Activated CD8-positive, alpha-beta T cell treated with anti-CD3 and anti-CD28 coated beads for 36 hours (primary cell): ENCODE measurements at places on chromosomes 16 and 17.

DNA sequence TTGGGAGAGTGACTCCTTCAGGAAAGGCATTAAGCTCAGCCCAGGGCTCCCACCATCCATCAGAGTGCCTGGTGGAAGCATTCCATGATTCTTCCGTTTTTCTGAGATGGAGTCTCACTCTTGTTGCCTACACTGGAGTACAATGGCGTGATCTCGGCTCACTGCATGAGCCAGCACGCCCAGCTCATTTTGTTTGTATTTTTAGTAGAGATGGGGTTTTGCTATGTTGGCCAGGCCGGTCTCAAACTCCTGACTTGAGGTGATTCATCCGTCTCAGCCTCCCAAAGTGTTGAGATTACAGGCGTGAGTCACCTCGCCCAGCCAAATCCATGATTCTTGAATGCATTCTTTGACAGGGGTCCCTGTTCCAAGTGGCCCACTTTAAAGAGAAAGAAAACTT, 23.1 kb downstream of the MIS12 start:
- no peak overlapping the region for H3K27ac ChIP-seq
- H3K27me3 ChIP-seq: no peaks in the 10 kb centered on the region
- no peak for DNase-seq
- peaks cover 9% of the 10 kb centered on the region for H3K36me3 ChIP-seq
- peaks cover 23% of the 10 kb centered on the region for H3K4me1 ChIP-seq

- no peaks in the 10 kb centered on the region for H3K4me1 ChIP-seq
- H3K27me3 ChIP-seq: no peaks in the 10 kb centered on the region
- H3K4me3 ChIP-seq: no peak overlapping the region
- H3K27ac ChIP-seq: no peak overlapping the region
These were observed 16.5 kb downstream of the PITPNM3 start for GRCh38 chr17:6539871-6540270.

GRCh38 chr17:82230609-82231311, 1.9 kb downstream of the SLC16A3 start:
- no peaks in the 10 kb centered on the region for H3K27me3 ChIP-seq
- peaks cover 10% of the 10 kb centered on the region for H3K36me3 ChIP-seq
- H3K27ac ChIP-seq: no peak overlapping the region
- peak; percentile 83 for DNase-seq
- peaks cover 9% of the 10 kb centered on the region for H3K4me1 ChIP-seq

DNA sequence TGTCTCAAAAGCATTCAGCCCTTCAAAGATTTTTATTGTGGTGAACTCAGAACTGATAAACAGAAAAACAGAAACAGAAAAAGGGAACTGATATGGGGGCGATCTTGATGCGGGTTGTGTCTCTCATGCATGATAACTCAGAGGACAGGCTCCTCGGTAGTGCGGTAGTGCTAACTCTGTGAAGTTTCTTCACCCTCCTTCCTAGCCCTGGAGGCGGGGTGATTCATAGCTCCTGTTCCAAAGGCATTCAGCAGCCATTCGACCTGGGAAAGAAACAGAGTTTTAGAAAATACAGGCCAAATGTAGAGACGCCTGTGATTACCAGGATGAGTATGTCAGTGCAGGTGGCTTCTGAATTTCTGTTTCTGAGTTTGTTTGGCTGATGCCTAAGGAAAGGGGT, 5.5 kb upstream of the MAF start:
- peaks cover 43% of the 10 kb centered on the region for H3K27me3 ChIP-seq
- H3K27ac ChIP-seq: no peak overlapping the region
- no peak for DNase-seq
- H3K4me3 ChIP-seq: no peak overlapping the region

DNA sequence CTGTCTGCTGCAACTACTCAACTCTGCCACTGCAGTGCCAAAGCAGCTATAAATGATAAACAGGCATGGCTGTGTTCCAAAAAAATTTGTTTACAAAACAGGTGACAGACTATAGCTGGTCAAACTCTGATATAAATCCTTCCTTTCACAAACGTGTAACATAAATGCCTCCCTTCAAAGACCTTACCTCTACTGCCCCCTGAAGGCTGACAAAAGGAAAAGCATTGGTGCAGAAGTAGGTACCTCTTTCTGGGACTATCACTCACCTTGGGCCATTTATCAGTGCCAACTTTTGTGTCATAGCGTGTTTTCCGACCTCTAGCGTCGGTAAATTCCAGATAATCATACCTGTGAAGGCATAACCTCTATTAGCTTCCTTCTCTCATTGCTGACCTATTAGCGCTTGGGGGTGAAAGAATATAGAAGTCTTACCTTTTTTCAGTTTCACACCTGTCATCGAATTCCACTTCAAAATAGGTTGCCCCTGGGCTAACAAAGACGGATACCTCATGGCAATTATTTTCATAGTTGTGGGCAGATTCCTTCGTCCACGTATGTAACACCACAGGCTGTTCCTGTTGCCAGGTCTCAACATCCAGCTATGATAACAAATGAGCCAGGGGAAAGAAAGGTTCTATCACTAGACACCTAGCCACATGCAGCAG, 67.9 kb downstream of the ZZEF1 start:
- no peak overlapping the region for H3K4me3 ChIP-seq
- peaks cover 34% of the 10 kb centered on the region for H3K36me3 ChIP-seq
- no peaks in the 10 kb centered on the region for H3K27me3 ChIP-seq
- no peaks in the 10 kb centered on the region for H3K4me1 ChIP-seq
- H3K27ac ChIP-seq: no peak overlapping the region
- no peak for DNase-seq

DNA sequence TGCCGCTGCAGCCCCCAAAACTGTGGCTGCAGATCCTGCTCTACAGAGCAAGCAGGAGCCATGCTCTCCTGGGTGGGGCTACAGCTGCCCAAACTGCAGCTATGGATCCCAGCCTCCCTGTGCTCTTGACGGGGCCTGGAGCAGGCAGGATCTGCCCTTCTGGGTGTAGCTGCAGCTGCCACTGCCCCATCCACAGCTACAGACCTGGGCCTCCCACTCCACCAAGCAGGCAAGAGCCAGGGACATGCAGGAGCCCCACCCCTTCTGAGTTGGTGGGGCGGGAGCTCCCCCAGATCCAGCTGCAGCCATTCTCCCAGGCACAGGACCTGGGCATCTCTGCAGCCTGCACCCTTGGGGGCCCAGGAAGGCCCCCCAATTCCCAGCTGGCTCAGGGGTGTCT, 551.2 kb upstream of the CA10 start:
- DNase-seq: no peak
- H3K4me3 ChIP-seq: no peak overlapping the region
- no peak overlapping the region for H3K27ac ChIP-seq

DNA sequence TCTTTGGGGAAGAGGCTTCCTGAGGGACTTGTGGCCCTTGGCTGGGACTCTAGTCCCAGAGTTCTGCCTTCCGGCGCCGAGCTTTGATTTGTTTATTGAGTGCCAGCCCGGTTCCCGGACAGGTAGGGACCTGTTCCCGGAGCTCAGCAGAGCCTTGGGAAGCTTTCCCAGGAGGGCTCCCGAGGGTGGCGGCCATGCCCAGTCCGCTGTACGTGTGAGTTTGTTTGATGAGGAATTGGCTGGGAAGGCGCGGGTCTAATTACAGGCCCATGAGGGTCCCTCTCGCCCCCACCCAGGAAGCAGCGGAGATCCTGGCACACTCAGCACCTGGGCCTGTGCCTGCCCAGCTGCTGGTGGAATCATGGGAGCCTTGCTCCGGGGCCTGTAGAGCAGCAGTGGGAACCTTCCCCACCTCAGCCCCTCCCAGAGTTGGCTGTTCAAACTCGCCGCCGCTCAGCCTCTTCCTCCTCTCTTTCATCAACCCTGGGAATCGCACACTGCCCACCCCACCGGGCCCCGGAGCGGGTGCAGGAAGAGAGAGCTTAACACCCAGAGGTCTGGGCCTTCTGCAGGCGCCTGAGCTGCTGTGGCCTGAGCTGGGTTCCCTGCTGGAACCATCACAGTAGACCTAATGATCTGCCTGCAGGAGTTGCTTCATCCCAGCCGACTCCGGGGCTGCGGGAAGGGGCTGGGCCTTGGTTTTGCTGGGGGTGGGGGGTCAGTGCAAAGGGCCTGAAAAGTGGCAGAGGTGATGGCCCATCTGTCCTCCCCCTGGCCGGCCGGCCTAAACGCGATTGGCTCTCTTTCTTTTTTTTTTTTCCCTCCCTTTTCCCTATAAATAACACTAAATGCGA, 313.7 kb downstream of the SEC14L1 start:
- no peaks in the 10 kb centered on the region for H3K27me3 ChIP-seq
- peak overlapping the region; percentile 96 for H3K27ac ChIP-seq
- peak; percentile 36 for DNase-seq
- H3K4me1 ChIP-seq: peaks cover 11% of the 10 kb centered on the region
- H3K4me3 ChIP-seq: peak overlapping the region; percentile 84
- peaks cover 91% of the 10 kb centered on the region for H3K36me3 ChIP-seq

GRCh38 chr16:48965386-48965785, 316.3 kb downstream of the CBLN1 start:
- no peaks in the 10 kb centered on the region for H3K36me3 ChIP-seq
- H3K27me3 ChIP-seq: no peaks in the 10 kb centered on the region
- no peak overlapping the region for H3K4me3 ChIP-seq
- no peaks in the 10 kb centered on the region for H3K4me1 ChIP-seq
- no peak for DNase-seq
- H3K27ac ChIP-seq: no peak overlapping the region

DNA sequence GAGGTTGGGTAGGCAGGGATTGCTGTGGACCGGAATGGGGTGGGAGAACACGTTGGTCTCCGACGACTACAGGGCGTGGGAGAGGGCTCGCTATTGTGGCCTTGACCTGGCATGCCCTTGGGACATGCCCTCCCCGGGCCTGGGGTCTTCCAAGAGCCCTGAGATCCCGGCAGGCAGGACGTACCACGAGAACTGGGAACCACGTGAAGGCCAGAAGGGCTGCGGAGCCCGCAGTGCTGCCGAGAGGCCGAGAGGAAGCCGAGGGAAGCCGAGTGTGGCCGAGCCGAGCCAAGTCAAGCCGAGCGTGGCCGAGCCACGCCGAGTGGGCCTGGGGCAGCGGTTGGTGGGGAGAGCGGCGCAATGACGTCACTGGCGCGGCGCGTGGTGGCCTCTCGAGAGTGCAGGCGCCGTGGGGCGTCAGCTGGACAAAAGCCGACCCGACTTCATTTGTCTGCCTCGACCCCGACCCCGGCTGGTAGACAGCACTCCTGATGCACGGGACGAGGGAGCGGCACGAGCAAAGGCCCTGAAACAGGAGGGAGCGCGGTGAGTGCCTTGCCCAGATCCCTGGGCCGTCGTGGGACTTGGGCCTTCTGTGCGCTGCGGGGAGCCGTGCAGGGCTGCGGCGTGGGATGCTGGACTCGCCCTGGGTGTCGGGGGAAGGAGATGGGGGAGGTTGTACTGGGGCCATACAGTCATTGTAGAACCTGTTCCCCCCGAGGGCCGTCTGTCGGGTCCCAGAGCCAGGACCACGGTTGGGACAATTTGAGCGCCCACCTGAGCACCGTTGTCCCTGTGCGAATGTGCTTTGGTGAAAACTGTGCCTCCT, 6.6 kb downstream of the SOCS1 start:
- no peaks in the 10 kb centered on the region for H3K27me3 ChIP-seq
- peaks cover 52% of the 10 kb centered on the region for H3K36me3 ChIP-seq
- no peak overlapping the region for H3K27ac ChIP-seq
- no peak overlapping the region for H3K4me3 ChIP-seq

- peaks cover 1% of the 10 kb centered on the region for H3K36me3 ChIP-seq
- DNase-seq: no peak
- H3K4me1 ChIP-seq: peaks cover 48% of the 10 kb centered on the region
- peak overlapping the region; percentile 74 for H3K4me3 ChIP-seq
These were observed 41.4 kb downstream of the LIG3 start for GRCh38 chr17:35021520-35022380.

DNA sequence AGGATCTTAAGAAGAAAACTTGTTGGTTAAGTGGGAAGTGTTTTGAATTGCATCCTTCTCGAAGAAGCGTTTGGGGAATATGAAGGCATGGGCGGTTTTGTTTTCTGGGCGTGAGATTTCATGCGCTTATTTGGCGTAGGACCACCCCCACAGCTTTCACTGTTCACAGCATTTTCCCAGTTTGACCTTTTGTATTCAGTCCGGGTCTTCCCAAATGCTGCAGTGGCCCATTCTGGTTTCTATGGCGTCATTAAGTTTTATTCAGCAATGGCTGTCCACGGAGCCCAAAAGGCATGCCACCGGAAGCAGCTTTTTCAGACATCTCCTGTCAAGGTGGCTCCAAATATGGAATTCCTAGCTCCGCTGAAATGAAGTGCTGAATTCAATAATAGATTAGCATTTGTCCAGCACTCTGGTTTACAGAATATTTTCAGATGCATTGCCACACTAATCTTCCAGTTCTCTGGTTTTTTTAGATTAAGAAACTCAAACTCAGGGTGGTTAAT, 90.6 kb upstream of the FBXO47 start:
- H3K4me1 ChIP-seq: peaks cover 10% of the 10 kb centered on the region
- no peak for DNase-seq
- H3K4me3 ChIP-seq: peak overlapping the region; percentile 75

GRCh38 chr16:23940111-23940510, 104.3 kb downstream of the PRKCB start:
- no peak overlapping the region for H3K27ac ChIP-seq
- no peak overlapping the region for H3K4me3 ChIP-seq
- H3K36me3 ChIP-seq: peaks cover 5% of the 10 kb centered on the region

DNA sequence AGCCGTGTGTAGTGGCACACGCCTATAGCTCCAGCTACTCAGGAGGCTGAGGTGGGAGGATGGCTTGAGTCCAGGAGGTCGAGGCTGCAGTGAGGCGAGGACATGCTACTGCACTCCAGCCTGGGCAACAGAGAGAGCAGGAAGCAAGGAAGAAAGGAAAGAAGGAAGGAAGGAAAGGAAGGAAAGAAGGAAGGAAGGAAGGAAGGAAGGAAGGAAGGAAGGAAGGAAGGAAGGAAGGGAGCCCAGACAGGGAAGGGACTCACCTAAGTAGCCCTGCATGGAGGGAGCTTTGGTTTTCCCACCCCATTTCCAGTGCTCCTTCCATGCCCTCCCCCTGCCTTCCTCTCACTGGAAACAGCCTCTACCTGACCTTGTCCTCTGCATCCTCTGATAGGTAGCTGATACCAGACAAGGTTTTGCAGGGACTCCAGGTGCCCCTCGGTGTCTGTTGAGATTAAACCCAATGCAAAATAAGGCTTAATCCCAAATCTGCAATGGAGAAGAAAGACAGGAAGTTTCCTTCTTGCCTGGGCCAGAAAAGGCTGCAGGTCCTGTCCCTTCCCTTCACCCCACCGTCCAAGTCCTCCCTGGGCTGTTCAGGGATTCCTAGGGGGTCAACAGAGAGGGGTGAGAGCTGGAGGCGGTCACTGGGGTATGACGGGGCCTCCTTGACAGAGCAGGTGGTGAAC, 21.5 kb upstream of the CA4 start:
- H3K27ac ChIP-seq: no peak overlapping the region
- H3K27me3 ChIP-seq: no peaks in the 10 kb centered on the region
- no peaks in the 10 kb centered on the region for H3K4me1 ChIP-seq
- no peak for DNase-seq

- H3K27ac ChIP-seq: peak overlapping the region; percentile 91
- peaks cover 53% of the 10 kb centered on the region for H3K36me3 ChIP-seq
- H3K4me3 ChIP-seq: peak overlapping the region; percentile 100
- peak; percentile 90 for DNase-seq
These were observed 910 bp downstream of the ITGAL start for GRCh38 chr16:30473231-30474073.

DNA sequence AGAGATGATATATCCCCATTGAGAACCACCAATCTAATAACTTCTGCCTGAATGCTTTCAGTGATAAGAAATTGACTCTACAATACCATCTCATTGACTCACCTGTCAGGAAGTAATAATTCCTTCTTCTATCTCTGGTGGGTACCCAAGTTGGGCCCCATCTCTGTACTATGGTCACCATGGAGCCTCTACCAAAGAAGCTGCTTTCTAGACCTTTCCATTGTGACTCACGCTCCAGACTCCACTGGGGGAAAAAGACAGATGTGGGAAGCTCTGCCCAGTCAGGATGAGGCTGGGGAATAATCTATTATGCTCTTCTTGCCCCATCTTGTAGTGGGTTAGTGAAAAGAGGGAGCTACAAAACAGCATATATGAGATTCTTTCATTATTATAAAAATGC, 100.4 kb downstream of the COPRS start:
- no peaks in the 10 kb centered on the region for H3K36me3 ChIP-seq
- H3K27ac ChIP-seq: no peak overlapping the region
- H3K4me1 ChIP-seq: no peaks in the 10 kb centered on the region
- peaks cover 1% of the 10 kb centered on the region for H3K27me3 ChIP-seq
- no peak for DNase-seq
